ENCODE measurements at places on chromosomes 5 and 9.

DNA sequence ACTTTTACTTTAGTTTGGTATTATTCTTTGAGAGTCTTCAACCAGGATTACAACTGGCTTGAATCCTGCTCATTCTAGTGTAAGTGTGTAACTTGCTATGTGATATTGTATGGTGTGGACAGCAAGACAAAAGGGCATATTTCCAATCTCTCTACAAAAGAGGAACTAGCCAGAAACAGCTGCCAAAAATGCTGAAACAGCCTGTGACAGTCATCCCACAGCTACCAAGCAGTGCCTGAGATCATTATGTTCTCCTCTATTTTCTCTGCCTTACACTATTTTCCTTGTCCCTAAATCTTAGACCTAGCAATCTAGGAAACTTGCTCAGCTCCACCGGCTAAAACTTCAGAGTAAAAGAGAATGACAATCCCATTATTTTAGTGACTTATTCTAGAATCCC is 42.8 kb downstream of the WDR41 start:
- DNase-seq = no peak

DNA sequence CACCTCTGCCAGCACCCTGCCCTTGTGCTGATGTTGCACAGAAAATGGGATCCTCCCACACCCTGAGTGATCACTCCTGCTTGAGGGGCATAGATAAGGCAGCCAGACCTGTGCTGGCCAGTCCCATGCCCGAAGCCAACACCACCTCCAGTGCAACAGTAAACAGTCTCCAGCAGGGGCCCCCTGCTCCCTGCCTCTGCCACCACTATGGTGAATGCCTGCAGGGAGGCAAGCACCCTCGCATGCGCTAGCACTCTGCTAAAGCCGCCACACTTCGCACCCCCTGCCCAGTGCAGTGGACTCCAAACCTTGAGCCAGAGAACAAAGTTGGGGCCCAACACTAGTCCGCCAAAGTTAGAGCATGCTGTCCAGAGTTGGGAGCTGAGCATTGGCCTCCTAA is 118.7 kb downstream of the PJA2 start:
- no peak for DNase-seq

DNA sequence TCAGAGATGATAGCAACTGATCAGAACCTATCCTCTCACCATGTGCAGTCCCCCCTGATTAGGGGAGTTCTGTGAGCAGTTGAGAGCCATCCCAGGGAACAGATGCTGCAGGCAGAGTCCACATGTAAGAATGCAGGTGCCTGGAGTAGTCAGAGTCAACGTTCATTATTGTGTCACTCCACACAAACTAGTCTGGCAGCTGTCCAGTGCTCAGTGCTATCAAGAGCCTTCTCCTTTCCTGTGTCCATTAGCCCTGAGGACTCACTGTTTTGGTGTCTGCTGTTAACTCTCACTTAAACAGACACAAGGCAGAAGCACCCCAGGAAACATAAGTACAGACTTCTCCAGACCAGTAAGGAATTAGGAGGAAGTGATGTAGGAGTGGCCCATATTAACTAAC is 2.5 kb downstream of the SH3TC2 start:
- no peak for DNase-seq

DNA sequence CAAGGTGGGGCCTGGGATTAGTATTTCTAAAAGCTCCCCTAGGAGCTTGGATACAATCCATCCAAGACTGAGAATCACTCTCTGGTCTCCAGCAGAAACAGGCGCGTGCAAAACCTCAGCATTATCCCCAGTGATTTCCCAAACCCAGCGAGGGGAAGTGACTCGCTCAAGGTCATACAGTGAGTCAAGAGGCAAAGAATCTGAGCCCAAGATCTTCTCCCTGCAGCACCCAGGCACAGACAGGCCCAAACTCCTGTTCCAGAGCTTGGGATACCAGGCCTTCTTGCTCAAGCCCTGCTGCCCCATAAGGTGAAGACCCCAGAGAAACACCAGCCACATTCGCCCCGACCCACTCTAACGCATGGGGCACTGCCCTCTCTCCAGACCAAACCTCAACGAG is 33.2 kb downstream of the SHB start:
- no peak for DNase-seq

GRCh38 chr5:65611524-65611923 is 12.6 kb downstream of the TRIM23 start:
- no peak for DNase-seq

GRCh38 chr5:157574456-157575380 is 857 bp downstream of the ADAM19 start:
- no peak for DNase-seq

DNA sequence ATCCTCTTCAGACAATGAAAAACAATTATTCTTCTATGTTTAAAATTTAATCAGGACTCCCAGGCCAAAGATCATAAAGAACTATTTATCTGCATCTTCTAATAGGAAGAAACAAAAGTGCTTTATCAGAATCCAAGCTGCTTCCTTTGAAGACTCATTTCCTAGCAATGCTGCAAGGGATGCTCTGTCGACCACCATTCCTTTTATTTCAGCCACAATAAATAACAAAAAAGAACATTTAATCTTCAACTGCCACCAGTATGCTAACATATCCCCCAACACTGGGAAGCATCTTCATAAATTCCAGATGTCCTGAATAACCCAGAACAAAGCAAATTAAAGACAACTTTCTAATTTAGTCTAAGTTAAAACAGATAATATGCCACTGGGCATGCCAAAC is 68.7 kb downstream of the PKD2L2 start:
- DNase-seq = no peak

GRCh38 chr9:93575796-93576257 is 557 bp upstream of the PHF2 start:
- no peak for DNase-seq

DNA sequence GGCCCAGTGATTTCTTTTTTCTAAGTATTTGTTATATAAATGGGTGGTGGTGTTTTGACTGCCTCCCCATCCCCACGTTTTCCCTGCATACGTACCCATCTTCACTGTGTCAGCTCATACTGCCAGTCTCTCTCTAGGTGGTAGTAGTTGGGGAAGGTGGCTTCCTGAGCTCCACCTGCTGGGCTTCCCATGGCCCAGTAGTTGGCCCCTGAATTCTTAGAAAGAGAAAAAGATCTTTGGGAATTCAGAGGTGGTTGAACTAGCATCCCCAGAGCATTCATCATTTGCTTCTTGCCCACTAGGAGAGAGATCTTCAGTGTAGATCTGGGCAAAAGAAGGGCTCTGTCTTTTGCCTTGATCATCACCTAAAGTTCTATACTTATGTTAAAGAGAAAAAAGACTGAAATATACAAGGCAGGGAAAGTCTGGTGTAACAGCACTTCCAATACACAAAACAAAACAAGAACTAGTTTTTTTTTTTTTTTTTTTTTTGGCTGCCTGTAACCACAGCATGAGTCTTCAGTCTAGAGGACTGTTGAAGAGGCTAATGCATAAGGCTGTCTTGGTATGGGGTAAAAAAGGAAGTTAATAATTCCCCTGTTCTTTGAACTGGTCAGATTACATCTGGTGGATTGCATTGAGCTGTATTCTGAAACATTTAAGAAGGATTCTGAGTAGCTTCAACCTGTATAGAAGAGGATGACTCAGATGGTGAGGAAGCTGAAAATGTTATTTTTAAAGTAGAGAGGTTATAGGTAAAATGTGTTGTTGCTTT is 128.7 kb downstream of the ATG10 start:
- no peak for DNase-seq

DNA sequence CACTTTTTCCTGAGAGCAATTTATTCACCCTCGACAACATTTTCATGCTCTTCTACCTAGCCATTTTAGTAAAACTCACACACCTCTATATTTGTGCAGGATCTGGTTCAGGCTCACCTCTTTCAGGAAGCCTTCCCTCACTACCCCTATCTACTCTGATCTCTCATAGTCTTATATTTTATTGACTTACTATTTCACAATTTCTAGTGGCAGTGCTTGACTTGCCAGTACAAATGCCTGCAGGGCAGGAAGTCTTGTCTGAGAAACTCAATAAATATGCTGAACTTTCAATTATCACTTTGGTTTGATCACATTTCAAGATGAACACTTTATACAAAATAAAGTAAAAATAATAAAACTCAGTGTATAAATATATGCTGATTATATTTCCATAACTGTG is 226.8 kb downstream of the CETN3 start:
- DNase-seq = no peak

DNA sequence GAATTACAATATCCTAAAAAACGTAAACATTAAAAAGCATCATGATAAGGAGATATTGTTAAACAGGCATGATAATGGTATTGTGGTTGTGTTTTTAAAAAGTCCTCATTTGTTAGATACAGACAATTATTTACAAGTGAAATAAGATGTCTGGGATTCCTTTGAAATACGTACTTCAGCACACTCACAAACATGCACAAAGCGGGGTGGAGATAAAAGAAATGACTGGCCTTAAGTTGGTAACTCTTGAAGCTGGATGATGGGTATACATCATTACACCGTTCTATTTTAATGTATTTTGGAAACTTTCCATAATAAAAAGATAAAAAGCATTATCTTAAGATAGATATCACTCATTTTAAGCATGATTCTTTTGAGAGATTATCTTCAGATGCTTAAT is 1.0 kb downstream of the FAM200C start:
- no peak for DNase-seq

DNA sequence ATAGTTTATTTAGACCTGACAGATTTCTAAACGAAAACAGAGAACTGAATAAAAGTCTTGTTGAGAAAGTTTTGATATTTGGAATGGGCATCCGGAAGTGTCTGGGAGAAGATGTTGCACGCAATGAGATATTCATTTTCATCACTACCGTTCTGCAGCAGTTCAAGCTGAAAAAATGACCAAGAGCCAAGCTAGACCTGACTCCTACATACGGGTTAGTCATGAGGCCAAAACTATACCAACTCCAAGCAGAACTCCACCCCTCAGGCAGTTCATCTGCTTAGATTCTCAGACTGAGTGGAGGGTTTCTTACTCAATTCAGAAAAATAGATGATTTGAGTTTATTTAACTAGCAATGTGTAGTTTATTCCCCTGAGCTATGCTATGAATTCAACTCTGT is 95.4 kb upstream of the ANXA1 start:
- DNase-seq = no peak

DNA sequence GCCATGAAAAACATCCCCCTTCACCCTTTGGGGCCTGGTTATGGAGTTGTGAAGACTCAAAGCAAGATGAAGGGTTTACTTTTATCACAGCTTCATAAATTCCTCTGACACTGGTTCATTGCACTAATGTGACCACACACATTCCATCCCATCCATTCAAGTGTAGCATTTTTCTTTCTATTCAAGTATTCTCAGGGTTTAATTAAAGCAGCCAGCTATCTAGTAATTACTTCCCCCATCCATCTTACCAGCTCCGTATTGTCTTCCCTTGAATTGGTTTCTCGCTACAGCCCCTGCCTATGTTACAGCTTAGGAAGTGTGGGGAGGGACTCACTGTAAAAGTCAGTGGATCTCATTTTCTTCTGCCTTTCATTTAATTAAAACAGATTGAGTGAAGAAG is 387.0 kb upstream of the RFX3 start:
- DNase-seq = no peak

DNA sequence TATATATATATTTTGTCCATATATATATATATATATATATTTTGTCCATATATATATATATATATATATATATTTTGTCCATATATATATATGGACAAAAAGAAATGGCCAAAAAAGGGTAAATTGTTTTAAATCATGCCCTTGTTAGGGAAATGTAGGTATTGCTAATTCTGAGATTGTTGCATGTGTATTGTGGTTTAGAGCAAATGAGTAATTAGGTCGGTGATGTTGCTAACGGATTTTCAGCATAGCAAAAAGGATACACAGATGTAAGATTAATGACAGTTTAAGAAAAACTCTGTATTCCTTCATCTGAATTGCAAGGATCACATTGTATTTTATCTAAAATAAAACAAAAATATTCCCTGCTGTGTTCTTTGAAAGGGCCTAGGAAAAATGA is 40.2 kb downstream of the OSTF1 start:
- DNase-seq = no peak

- DNase-seq = no peak
Observed at GRCh38 chr5:113875096-113875495, 361.6 kb downstream of the YTHDC2 start.

GRCh38 chr9:78666818-78667414 is 370.0 kb downstream of the PSAT1 start:
- DNase-seq = no peak

- DNase-seq = no peak
Observed at GRCh38 chr5:143585970-143586369, 182.5 kb upstream of the NR3C1 start.

- no peak for DNase-seq
Observed at GRCh38 chr5:161333194-161333880, 213.2 kb downstream of the GABRB2 start.

DNA sequence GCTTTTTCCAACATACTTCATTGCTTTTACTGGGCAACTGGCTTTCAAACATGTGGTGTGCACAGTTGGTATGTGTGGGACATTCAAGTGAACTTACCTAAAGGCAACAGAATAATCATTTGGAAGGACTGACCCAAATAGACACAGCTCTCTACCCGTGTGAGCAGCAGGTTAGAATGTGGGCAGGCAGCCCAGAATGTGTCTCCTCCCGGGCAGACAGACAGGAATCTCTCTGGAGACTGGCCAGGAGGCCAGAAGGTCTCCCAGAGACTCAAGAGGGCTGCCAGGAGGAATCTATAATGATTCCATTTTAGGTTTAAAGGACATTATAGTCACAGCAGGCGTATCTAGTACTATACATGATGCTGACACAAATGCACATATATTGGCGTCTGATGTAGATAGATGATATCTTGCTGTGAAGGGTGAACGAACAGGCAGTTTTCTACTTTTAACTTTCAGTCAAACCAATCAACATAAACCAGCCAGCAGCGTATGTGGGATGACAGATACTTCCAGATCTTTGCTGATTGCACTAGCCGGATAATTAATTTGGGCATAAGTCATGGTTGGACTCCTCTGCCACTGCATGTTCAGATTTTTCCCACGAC is 297.4 kb upstream of the ZNF608 start:
- DNase-seq = no peak

GRCh38 chr5:153618307-153618706 is 127.8 kb downstream of the GRIA1 start:
- no peak for DNase-seq

- DNase-seq = no peak
Observed at GRCh38 chr9:97447001-97447400, 35.1 kb downstream of the TDRD7 start.

DNA sequence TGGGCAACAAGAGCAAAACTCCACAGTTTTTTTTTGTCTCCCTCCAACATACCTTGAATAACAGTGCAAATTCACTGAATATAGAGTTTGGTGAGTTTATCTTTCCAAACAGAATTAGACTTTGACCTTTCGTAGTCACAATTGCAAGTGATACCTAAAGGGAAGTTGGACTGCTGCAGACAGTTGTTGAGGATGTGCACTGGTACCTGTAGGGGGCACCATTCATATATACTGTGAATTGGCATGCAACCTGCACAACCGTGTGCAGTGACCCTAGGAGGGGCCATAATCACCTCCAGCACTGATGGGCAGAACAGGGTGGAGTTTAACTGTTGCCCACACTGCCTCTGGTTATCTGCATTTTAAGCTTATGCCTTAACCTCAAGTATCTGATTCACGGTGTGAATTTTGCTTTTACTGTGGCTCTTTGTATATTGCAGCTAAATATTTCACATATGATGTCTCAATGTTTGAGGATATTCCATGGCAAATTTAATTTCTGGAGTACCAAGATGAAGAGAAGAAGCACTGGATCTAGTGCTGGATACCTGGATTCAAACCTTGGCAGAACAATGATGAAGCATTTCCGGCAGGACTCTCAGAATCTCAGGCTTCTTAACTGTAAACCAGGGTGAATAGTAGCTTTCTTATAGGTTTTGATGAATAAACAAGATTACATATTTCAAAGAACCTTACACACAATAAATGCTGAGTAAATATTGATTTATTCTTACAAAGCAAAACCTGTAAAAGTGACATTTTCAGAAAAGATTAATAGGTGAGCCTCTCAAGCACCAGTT is 144.3 kb downstream of the ACTBL2 start:
- DNase-seq = no peak
